ENCODE measurements at places on chromosomes 2 and 18. TPM values are rescaled to one million over a fixed set of nuclear protein-coding genes. Genes with fewer than 3 reads are reported as not detected.
A peak's percentile ranks its signal among the peaks of the same experiment; 100 is the strongest.

- no peak for DNase-seq
These were observed 50.1 kb upstream of the MAPRE2 start for GRCh38 chr18:34991152-34991551.

- DNase-seq = no peak
These were observed 595.5 kb downstream of the FBXO15 start for GRCh38 chr18:73552171-73552570.

GRCh38 chr18:23977103-23977502, 37.5 kb upstream of the TTC39C start:
- DNase-seq = no peak

DNA sequence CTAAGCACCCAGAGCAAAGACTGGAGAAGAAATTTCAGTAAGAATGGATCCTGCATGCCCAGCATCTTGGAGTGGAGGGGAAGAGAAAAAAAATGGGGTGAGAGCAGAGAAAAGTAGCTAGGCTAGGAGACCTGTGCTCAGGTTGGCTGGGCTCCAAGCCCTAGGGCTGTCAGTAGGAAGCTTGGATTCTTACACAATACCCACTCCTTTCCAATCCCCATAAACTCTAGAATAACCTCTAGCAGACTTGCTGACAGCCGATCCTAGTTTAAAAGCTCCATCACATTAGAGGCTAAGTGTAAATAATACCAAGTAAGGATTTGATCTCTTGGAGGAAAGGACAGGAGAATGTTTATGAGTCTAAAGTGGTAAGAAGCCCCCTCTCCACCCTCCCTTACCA, 46.2 kb upstream of the NABP1 start:
- peak; percentile 37 for DNase-seq

- no peak for DNase-seq
These were observed 118.5 kb downstream of the GALNT3 start for GRCh38 chr2:165675551-165675968.

The VIL1 gene
- 441 TPM for total RNA-seq

The SETBP1 gene
- 21.2 TPM for total RNA-seq

The SRD5A2 gene
- total RNA-seq = not detected

Measured in left colon (tissue), 2 donors.